Ovary (tissue), 10 donors: ENCODE measurements at places on chromosomes 3 and 15. TPM values are rescaled to one million over a fixed set of nuclear protein-coding genes. Genes with fewer than 3 reads are reported as not detected.

GXYLT2 gene
- 47.0 TPM for total RNA-seq

CLEC3B gene
- total RNA-seq, result 6.8 TPM

FBXL2 gene
- total RNA-seq, result 19.3 TPM

UTS2B gene
- total RNA-seq, result 0.94 TPM

PRTG gene
- 6.7 TPM for total RNA-seq

TM4SF18 gene
- 4.8 TPM for total RNA-seq

KLHL24 gene
- total RNA-seq, result 69.7 TPM

CISH gene
- total RNA-seq, result 28.0 TPM

ERC2 gene
- total RNA-seq, result 6.7 TPM

FANCD2OS gene
- total RNA-seq, result not detected

NOX5 gene
- total RNA-seq, result 0.23 TPM

CCR2 gene
- 0.43 TPM for total RNA-seq

CFAP100 gene
- not detected for total RNA-seq

CSTA gene
- total RNA-seq, result 18.1 TPM

CYP1A2 gene
- not detected for total RNA-seq

CYP1A1 gene
- total RNA-seq, result not detected

MKRN2OS gene
- total RNA-seq, result not detected

BMF gene
- total RNA-seq, result 26.5 TPM

CLCN2 gene
- 16.2 TPM for total RNA-seq
